Activated CD8-positive, alpha-beta memory T cell treated with anti-CD3 and anti-CD28 coated beads for 48 hours (primary cell): ENCODE measurements at places on chromosomes 4 and X.

DNA sequence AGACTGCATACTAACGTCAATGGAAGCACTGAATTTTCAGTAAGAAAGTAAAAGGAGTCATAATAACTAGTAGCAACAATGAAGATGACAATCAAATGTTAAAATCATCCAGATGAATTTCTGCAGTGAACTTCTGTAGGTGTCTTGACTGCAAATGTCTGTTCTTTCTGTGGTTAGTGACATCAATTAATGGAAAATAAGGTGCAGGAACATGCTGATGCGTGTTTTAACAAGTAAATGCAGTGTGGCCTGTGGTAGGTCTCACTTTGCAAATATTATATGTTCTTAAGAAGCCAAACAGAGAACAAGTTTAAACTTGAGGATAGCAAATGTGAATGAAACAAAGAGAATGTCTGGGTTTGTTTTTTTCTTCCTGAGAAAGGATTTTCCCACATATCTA lies 2.6 kb upstream of the DTHD1 start:
- no peak for DNase-seq

DNA sequence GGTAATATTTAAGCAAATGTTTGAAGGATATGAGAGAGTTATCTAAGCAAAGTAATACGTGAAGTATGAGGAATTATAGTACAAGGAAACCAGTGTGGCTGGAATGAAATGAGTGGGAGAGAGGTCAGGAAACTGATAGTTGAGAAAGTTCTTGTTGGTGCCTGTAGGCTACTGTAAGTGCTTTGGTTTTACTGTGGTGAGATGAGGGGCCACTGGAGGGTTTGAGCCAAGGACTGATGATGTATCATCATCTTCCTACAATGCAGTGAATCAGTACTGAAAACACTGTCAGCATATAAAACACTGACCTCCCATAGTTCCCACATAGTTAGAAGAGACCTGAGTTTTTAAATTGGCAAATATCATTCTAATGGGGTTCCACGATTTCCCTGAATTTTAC lies 367.5 kb upstream of the CTSO start:
- DNase-seq = no peak

DNA sequence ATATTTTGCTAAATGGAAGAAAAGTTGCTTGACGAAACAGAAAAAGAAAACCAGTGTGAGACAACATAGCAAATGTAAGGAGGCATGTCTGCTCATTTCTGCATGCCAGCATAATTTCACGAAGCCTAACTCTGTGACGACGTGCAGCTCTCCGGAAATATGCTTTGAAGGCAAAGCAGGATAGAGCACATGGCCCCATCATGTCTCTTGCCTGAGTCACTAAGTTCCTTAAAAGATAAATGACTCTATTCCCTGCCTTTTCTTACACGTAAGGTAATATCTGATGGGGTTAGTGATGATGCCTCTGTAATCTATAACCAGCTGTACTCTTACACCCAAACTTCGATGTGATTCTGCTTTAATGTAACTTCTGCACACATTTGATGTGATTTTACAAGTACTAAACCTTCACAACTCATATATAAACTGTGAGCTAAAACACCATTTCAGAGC lies 64.5 kb downstream of the ANXA3 start:
- DNase-seq = no peak

GRCh38 chr4:126687655-126688358 lies 945.0 kb upstream of the INTU start:
- DNase-seq = no peak

- no peak for DNase-seq
Measured at GRCh38 chrX:149641835-149642234, 10.2 kb upstream of the TMEM185A start.

- no peak for DNase-seq
Measured at GRCh38 chr4:143405075-143405730, 68.5 kb downstream of the GAB1 start.

GRCh38 chr4:82667761-82668480 lies 106.1 kb upstream of the TMEM150C start:
- no peak for DNase-seq

- peak; percentile 40 for DNase-seq
Measured at GRCh38 chr4:158670975-158671664, 567 bp downstream of the C4orf46 start.

DNA sequence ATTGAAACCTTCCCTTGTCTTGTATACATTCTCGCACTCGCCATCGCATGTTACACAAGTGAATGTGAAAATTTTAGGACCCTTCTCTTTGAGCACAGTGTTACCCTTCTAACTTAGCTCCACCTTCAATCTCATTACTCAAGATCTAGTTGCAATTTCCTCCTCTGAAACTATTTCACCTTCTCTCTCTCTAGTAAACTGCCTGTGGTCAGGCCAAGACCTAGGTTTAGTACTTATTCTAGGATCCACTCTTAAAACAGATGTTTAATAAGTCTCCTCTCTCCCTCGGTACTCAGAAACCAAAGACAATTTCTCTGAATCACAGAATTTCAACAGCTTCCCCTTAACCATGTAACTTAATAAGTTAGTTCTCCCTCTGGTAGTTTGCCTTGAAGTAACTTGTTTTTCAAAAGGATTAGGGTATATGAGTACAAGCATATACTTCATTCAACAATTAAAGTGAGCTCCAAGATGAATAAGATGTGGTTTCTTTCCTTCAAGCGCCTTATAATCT lies 156.0 kb downstream of the SH3KBP1 start:
- no peak for DNase-seq

DNA sequence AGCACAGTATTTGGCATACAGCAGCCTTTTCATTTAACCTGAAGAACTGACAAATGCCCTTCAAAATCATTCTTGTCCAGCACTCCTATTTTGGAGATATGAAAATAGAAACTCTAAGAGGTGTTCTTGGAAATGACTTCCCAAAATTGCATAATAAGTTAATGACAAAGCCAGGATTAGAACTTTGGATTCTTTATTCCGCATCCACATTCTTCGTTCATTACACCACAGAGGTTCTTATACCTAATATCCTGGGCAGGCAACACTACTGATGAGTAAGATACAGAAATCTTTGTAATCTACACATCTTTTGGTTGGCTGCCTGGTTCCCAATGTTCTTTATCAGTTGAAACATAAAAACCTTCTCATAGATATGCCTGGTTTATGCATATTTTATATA lies 5.9 kb downstream of the COL25A1 start:
- no peak for DNase-seq

DNA sequence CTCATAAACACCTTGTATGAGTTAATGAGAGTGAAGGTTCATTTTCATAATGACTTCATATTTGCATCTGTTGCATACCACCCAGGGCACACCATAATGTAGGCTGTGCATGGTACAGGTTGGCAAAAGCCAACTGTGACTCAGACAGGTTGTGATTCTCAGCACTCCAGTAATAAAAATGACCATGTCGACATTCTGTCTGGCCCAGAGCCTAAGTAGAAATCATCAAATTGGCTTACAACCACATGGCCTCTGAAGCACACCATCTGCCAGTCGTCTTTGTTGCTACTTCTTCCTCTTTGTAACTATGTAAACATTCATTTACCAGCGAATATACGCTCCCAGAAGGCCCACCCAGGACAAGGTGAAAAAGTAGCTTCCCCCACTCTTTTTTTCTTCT lies 459.5 kb downstream of the GASK1B start:
- no peak for DNase-seq

DNA sequence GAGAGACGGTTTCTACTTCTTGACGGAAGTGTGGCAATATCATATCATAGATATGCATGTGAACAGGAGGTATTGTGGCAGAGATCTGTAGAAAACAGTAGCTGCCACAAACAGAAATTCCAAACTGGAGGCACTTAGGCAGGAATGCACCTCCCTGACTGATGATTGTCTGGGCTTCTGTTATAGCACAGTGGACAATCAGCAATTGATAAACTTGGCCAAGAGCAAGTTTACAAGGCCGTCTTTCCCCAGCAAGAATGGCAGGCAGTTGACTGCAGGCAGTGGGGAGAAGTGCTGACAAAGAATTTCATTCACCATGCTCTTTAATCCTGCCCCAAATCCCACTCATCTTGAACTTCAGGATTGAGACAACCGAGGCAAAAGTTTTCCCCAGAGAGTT lies 114.4 kb upstream of the STOX2 start:
- DNase-seq = no peak

DNA sequence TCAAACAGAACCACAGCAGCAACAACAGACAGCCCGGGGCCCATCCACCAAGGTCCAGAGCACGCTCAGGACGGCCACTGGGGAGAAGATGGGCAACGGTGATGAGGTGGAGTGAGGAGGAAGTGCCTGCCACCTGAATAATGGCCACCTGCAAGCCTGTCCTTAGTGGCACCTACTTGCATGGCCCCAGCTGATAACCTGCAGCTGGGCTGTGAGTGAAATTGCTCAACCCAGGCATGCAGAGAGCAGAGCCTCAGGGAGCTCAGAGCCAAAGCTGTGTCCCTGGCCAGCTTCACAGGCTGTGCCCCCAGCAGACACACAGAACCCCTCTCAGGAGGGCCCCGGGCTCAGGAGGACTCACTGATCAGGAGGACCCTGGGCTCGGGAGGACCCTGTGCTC lies 102.4 kb upstream of the ADRA2C start:
- no peak for DNase-seq

DNA sequence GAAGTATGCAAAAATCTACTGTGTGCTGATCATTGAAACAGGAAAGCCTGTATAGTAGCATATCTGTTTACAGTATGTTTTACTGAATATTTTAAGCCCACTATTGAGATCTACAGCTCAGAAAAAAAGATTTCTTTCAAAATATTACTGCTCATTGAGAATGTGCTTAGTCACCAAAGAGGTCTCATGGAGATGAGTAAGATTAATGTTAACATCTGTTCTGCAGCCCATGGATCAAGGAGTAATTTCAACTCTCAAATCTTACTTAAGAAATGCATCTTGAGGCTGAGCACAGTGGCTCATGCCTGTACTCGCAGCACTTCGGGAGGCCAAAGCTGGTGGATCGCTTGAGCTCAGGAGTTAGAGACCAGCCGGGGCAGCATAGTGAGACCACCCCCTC lies 3.3 kb downstream of the RNF4 start:
- no peak for DNase-seq

- no peak for DNase-seq
Measured at GRCh38 chr4:7344636-7345155, 90.0 kb downstream of the PSAPL1 start.

GRCh38 chr4:26322346-26322745 lies 1.5 kb downstream of the RBPJ start:
- no peak for DNase-seq

DNA sequence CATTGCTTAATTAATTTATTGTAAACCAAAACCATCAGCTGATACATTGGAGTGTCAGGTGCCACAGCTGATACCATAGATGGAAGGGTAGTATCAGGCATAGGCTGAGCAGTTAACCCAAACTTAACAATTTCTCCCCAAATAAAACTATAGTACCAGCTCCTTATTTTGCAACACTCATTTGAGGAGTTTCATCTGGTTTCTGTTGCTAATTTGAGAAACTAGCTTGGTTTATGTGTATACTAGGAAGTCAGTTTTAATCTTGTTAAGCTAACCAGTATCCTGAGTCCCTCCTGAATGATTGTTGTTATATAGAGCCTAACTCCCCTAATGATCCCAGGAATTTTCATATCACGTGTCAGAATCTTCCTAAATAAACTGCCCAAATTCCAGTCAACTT lies 12.7 kb downstream of the DCAF16 start:
- no peak for DNase-seq

DNA sequence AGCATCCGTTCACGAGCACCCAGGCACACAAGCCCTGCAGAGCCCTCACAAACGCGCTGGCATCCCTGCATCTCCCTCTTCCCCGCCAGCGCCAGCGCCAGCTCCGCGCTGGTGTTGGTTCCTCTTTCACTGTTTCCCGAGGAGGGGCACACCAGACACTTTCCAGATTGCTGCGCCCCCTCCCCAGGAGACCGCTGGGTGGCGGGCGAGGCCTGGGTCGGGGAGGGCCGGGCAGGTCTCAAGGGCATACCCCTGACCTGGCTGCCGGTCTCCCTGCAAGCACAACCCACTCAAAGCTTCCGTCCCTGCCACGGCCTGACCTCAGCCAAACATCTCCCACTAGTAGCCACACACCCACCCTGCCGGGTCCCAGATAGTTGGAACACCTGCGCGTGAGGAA lies 2.2 kb upstream of the NKX1-1 start:
- DNase-seq = no peak

- no peak for DNase-seq
Measured at GRCh38 chrX:53421772-53422085, 725 bp downstream of the SMC1A start.

- DNase-seq = no peak
Measured at GRCh38 chr4:26323821-26324220, 3.0 kb downstream of the RBPJ start.

GRCh38 chrX:70001269-70001668 lies 48.5 kb downstream of the AWAT2 start:
- no peak for DNase-seq

GRCh38 chr4:8101213-8102075 lies 57.2 kb downstream of the ABLIM2 start:
- DNase-seq = no peak

GRCh38 chr4:176444741-176445140 lies 125.0 kb downstream of the SPCS3 start:
- DNase-seq = no peak

GRCh38 chr4:185142564-185142911 lies 528 bp upstream of the SLC25A4 start:
- no peak for DNase-seq

GRCh38 chrX:1475881-1476280 lies 23.2 kb upstream of the ASMTL start:
- DNase-seq = no peak

GRCh38 chrX:24643116-24643515 lies 4.0 kb downstream of the PCYT1B start:
- DNase-seq = no peak

DNA sequence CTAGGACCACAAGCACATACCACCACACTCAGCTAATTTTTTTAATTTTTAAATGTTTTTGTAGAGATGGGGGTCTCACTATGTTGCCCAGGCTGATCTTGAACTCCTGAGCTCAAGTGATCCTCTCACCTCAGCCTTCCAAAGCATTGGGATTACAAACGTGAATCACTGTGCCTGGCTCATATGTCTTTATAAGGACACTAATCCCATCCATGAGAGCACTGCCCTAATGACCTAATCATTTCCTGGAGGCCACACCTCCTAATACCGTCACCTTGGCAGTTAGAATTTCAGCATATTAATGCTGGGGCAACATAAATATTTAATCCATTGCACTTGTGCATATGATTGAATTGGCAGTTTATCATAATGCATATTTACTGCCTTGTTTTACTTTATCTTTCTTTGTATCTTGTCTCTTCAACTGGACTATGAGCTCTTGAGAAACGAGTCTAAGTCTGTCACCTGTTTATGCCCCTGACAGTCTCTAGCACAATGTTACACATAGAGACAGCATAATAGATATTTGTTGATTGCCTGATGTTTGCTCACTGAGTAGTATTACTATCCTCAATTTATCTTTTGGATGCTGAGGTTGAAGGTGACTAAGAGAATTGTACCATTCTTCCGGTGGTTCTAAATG lies 172.0 kb downstream of the AASDH start:
- no peak for DNase-seq

DNA sequence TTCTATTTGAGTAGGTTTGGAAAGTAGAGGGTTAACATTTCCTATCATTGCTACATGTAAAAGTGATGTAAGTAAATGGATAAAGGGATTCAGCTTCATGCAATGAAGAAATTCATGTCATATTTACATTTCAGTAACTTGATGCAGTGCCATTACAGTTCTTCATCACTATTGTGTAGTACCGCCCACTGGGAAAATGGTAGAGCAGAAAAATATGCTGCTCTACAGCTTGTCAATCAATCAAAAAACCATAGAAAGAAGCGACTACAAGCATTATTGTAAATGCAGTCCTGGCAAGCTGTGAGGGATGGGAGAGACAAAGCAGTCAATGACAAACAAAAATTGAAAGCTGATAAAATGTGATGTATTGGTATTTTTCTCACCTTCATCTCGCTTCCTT lies 1597.9 kb downstream of the RPA4 start:
- no peak for DNase-seq
